ENCODE measurements at places on chromosomes 7 and 10.

DNA sequence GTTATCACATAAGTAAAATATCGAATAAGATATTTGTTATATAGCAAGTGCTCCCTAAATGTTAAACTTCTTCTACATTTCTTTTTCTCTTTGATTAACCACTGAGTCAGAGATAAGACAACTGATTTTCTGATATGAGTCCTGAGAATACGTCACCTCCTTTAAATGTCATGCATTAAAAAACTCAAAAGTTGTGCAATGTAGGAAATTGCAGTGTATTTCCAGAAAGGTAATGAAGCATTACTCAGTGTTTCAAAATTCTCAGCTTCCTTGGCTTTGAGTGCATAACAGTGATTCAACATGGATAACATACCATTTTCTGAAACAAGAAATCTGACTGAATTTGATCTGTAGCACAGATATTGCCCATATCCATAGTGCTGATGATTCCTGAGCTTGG is 155.8 kb downstream of the BMPER start:
- no peak for DNase-seq

DNA sequence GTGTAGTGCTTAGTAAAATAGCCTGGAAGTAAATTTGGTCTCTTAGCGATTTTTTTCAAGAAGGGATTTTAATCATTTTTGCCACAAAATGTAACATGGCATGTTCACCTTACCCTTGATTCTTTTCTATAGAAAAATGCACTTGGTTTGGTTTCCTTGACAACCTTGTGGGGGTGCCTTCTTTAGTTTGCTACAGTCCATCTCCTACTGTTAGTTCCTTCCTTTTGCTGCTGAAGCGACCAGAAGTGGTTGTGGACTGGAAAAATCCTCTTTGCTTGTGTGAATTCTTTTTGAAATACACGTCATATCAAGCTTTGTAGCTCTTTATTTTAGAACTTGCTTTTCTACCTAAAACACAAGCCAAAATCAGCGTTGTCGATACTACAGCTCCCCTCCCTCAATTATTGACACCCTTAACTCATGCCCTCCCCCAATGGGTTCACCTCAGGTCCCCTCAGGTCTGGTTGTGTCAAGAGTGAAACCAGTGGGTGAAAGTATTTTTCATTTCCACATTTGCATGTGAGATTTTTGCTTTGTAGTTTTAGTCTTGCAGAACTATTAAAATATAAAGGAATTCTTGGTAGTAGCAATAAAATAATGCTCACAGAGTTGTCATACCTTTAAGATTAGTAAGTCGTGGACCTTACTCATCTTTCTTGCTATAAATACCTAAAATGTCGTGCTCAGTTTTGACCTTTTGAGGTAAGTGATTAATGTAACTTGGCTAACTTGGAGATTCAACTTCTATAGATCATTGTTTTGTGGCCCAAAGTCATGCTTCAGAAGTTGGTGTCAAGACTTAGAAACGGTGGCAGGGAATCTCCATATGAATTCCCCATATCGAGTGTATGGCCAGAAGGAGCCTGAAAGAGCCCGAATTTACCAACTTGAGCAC is 1.5 kb downstream of the ACTR3B start:
- DNase-seq, result no peak

DNA sequence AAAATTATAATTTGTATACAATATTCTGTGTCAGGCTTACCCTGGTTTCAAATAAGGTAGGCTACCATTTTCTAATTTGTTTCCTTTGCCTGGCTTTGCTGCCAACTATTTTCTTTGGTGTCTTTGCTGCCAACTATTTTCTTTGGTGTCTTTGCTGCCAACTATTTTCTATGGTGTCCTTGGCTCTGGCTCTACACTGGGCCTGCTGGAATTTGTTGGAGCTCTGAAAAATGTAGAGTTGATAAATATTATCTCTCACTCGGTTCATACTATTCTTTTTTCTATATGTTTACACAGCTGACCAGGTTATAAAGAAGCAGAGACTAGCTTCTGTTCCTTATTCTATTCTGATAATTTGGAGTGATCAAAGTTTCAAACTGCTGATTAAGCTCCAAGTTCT is 768.0 kb upstream of the PHF14 start:
- DNase-seq, result no peak

DNA sequence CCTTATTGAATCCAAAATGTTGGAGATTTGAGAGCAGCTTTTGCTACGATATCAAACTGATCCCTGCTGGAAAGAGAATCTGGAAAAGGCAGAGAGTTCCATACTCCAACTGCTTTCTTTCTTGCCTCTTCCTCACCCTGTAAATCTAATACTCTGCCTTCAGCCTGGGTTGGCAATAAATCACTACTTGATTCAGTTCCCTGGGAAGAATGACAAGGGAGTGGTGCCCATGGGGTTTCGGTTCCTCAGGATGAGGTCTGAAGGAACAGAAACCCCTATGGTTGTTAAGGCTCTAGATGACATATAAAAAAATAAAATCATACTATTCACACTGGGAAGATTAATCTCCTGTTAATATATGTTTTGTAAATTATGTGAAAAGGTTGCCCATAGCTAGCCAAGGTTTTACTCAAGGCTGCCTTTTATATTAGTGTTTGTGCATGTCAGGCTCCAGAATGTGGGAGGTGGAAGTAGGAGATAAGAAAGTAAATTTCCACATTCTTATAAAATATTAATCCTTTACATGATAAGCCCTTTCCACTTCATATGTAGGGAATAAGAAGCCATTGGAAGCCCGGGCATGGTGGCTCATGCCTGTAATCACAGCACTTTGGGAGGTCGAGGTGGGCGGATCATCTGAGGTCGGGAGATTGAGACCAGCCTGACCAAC is 106.2 kb upstream of the CACNA2D1 start:
- no peak for DNase-seq

DNA sequence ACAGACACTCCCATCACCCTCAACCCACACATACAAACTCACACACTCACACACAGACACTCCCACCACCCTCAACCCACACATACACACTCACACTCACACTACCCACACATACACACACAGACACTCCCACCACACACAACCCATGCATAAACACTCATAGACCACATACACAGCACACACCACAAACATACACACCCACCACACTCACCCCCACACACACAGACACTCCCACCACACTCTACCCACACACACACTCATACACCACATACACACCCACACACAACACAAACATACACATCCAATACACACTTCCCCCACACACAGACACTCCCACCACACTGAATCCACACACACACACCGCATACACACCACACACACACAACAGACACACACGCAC is 521.2 kb downstream of the TCERG1L start:
- DNase-seq, result no peak

DNA sequence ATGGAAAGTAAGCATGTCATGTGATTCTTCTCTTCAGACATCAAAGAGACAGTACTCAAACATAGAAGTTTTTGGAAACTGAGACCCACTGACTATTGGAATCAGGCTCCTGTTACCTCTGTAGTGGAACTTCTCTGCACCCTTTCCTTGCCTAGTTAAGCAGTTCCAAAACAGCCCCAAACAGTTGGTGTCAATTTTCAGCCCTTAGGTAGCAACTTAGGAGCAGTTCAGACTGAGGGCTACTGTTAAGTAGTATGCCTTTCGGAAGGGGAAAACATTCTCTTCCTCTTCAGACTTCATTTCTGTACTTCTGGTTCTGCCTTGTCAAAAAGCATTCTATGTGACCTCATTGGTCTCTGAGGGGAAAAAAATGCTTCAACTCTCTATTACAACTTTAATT is 85.7 kb downstream of the ZNF277 start:
- DNase-seq, result no peak

DNA sequence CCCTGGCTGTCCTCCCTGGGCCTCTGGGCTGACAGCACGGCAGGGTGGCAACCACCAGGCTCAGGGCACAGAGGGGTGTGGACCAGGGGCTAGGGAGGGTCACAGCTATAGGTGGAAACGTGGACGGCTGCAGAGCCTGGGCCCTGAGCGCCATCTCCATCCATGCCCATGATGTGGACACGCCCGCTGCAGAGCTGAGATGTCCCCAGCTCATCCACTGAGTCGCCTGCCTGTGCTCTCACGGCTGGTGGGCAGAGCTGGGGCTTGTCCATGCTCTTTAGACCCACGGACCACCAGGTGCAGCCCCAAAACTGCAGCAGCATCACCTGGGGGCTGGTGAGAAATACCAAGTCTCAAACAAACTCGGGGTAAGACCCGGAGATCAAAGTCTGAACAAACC is 16.1 kb downstream of the TECPR1 start:
- DNase-seq, result no peak

DNA sequence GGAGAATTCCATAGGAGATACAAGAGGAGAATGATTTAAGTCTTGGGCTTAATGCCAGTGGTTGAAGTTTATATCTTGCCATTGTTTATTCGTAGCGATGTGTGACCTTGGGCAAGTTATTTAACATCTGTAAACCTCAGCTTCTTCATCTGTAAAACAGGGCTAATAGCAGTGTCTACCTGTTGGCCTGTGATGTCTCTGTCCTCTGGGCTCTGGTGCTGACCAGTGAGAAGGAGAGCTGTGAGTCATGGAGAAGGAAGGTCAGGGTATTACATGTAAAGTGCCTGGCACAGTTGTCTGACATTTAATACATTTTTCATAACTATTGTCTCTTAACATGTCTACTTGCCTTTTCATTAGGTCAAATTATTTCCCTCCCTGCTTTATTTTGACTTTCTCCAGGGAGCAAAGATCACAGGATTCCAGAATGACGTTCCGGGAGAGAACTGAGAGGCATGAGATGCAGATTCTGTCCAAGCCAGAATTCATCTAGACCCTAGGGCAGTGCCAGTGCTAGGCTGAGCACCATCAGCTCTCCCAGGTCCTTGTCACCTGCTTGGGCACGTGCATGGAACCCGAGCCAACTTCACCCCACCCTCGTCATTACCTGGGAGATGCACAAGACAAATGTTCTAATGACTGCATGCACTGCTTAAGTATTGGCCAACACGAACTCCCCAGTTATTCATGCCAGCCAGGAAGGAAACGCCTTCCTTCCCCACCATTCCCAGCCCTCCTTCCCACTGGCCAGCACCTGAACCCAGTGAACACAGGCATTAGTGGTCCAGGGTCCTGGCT is 187.9 kb downstream of the DPY19L1 start:
- DNase-seq, result no peak

DNA sequence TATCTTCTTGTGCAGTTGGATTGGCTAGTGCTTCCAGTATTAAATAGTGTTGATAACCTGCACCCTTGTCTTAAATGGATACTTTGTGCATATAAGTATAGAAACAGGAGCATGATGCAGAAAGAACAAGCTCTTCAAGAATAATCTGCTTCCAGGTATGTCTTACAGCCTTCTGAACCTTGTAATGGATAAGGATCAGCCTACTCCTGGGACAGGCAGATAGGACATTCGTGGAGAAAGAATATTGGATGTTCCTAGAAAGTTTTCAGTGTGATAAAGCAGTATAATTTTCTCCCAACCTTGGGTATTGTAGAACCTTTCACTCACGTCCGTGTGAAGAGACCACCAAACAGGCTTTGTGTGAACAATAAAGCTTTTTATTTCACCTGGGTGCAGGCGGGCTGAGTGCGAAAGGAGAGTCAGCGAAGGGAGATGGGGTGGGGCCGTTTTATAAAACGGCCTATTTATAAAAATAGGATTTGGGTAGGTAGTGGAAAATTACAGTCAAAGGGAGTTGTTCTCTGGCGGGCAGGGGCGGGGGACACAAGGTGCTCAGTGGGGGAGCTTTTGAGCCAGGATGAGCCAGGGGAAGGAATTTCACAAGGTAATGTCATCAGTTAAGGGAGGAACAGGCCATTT is 27.2 kb downstream of the C1GALT1 start:
- no peak for DNase-seq

GRCh38 chr7:40463446-40463845 is 328.6 kb downstream of the SUGCT start:
- DNase-seq, result no peak

DNA sequence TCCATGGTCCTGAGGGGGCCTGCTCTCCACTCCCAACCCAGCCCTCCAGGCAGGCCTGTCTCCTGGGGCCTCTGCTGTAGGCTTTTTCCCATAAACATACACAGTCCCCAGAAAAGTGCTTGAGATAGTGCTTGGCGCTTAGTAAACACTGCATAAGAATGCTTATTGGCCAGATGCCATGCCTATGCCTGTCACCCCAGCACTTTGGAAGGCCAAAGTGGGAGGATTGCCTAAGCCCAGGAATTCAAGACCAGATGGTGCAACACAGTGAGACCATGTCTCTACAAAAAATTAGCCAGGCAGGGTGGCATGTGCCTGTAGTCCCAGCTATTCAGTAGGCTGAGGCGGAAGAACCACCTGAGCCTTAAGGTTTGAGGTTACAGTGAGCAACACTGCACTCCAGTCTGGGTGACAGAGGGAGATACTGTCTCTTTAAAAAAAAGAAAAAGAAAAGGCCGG is 24.6 kb upstream of the ASL start:
- DNase-seq, result no peak

DNA sequence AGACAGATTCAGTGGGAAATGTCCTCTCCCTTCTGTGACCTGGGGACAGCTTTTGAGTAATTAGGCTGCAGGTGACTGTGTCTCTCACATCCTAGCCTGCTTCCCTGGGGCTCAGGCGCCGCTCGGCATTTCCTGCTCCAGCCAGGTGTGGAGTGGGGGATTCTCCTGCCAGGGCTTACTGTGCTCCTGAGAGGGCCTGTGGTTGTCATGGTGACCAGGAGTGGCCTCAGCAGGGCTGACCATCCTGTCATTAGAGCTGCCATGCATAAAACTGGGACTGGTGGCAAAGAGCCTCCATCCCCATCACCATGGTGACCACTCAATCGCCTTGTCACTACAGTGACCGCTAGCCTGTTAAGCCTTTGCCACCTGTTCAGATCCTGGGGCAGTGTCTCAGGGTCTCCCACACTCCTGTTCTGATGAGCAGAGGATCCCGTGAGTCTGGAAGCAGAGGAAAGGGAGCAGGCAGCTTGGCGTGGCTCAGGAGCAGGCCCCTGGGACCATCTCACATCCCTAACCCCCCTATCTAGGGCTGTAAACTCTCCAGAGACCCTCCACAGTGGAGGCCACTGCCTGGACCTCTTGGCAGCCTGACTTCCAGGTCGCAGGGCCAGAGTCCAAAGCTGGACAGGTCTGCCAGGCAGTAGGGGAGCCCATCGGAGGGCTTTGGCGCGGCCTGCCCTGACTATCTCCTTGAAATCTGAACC is at the start of gene GCK:
Gene GCK (minus strand): TSS at position 154 of the 707 bp plus-strand sequence. CDS start 486 bp downstream, outside the sequence.
- DNase-seq, result peak; percentile 86
